ENCODE measurements at places on chromosomes 5 and 9.

- no peak for DNase-seq
Measured at GRCh38 chr5:156526081-156526925, 199.3 kb downstream of the SGCD start.

GRCh38 chr9:92715488-92716231 is 45.7 kb upstream of the IPPK start:
- DNase-seq = no peak

GRCh38 chr5:103355579-103355978 is 97.0 kb downstream of the MACIR start:
- DNase-seq = no peak

DNA sequence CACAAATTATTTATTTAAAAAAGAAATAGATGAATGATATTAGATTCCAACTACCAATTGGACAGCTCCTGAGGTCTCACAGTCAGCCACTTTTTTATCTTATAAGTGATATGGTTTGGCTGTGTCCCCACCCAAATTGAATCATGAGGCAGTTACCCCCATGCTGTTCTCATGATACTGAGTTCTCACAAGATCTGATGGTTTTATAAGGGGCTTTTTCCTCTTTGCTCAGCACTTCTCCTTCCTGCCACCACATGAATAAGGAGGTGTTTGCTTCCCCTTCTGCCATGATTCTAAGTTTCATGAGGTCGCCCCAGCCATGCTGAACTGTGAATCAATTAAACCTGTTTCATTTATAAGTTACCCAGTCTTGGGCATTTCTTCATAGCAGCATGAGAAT is 12.9 kb downstream of the NLN start:
- no peak for DNase-seq

DNA sequence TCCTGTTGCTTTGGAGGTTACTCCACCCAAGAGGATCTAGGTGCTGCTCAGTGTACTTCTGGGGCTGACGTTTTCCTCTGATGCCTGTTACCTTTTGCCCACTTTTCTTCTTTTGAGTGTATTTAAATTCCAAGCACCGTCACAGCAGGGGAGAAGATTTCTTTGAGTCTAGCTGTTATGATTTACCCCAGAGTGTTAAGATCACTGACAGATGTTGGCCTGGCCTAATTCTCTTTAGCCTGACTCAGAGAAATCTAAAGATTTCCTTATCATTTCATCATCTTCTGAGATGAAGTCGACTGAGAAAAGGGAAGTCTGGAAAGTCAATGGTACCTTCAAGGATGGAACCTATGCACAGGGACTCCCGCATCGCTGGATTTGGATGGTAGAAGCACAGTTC is 191.5 kb downstream of the FBXL7 start:
- no peak for DNase-seq

DNA sequence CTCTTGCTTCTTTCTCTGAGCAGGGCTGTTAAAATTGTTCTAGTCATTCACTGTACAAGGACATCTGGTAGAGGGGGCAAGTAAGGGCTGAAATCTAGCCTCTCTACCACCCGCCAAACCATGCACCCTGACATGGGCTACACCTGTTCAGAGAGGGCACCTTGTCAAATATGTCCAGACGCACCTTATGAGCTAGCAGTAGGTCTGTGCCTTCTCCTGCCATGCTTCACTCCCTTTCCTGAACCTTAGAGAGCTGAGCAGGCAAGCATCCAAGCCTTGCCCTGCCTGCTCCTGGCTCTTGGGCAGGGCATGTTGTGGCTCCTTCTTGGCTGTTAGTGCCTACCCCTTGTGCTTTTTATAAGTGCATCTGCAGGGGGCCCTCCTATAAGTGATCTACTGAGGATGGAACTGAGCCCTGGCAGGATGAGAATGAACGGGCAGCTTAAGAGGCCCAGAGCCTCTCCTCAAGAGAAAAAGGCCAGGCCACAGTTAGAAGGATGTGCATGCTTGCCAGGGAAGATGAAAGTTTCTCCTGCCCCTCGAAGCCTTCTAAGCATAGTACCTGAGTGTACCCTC is 3.8 kb upstream of the NEUROG1 start:
- no peak for DNase-seq

GRCh38 chr5:103690676-103691075 is 128.1 kb upstream of the NUDT12 start:
- DNase-seq = no peak

GRCh38 chr5:132774406-132774805 is 2.6 kb downstream of the SEPTIN8 start:
- no peak for DNase-seq

Measured in GM04503 (cell line).